Activated CD4-positive, alpha-beta T cell treated with anti-CD3 and anti-CD28 coated beads for 24 hours (primary cell): ENCODE measurements at places on chromosomes 3 and 15.

- no peak for DNase-seq
Observed at GRCh38 chr3:114799816-114800215, 347.3 kb downstream of the ZBTB20 start.

GRCh38 chr3:50124800-50125178, 30.3 kb upstream of the SEMA3F start:
- DNase-seq: no peak

DNA sequence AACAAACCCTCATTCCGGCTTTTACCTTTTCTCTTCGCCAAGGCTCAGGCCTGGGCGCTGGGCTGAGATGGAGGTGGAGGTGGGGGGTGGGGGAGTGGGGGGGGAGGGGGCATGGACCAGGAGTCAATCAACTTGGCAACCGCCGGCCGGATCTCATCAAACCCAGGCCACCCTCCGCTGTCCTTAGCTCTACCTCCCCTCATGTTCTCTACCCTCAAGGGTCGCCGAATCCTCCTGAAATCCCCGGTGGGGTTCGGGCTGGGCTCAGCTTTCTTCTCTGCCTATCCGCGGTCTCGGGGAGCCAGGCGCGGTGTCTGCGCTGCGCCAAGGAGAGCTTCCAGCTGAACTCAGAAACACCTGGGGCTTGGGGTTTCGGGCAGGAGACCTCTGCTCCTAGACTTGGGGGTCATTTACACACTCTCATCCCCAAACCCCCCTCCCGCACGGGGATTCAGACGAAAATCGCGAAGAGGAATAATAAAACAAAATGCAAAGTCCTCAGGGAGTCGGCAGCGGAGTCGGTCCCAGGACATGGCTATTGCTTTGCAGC, 2.5 kb downstream of the ONECUT1 start:
- DNase-seq: no peak

- DNase-seq: no peak
Observed at GRCh38 chr15:91867581-91868026, 14.1 kb downstream of the SLCO3A1 start.
